Right cardiac atrium (tissue), 5 donors: ENCODE measurements at places on chromosomes 2 and 18. TPM values are rescaled to one million over a fixed set of nuclear protein-coding genes. Genes with fewer than 3 reads are reported as not detected.

The ALPI gene
- total RNA-seq = not detected

The GTF2A1L gene
- not detected for total RNA-seq

The TSPYL6 gene
- not detected for total RNA-seq

The NOP58 gene
- 22.7 TPM for total RNA-seq

The ALLC gene
- total RNA-seq = not detected

The KIAA2012 gene
- not detected for total RNA-seq

The ZNF521 gene
- 45.4 TPM for total RNA-seq

The SP5 gene
- 0.94 TPM for total RNA-seq

The ITGB6 gene
- total RNA-seq = 1.3 TPM

The SLC9A4 gene
- not detected for total RNA-seq

The C2orf78 gene
- total RNA-seq = not detected

The AGFG1 gene
- total RNA-seq = 65.3 TPM

The LYPD6 gene
- 0.56 TPM for total RNA-seq

The TMEFF2 gene
- total RNA-seq = 3.3 TPM

The SERPINB13 gene
- not detected for total RNA-seq

The CACNB4 gene
- 0.57 TPM for total RNA-seq

The DNAJC5G gene
- total RNA-seq = 1.5 TPM

The SMYD5 gene
- 15.3 TPM for total RNA-seq

The MERTK gene
- 7.3 TPM for total RNA-seq

The CYP1B1 gene
- total RNA-seq = 43.7 TPM
